Fibroblast of villous mesenchyme (primary cell): ENCODE measurements at places on chromosomes 13 and 19. TPM values are rescaled to one million over a fixed set of nuclear protein-coding genes. Genes with fewer than 3 reads are reported as not detected.

TMEM238 gene
- not detected in 2 replicates for total RNA-seq

CNMD gene
- total RNA-seq: not detected in 2 replicates

PSG5 gene
- 39.3 and 45.3 TPM in 2 replicates for total RNA-seq

AZU1 gene
- not detected in 2 replicates for total RNA-seq

PROZ gene
- under 0.01 TPM in 1 of 2 replicates, not detected in the other for total RNA-seq
